ENCODE measurements at places on chromosomes 12 and 14.
A peak's percentile ranks its signal among the peaks of the same experiment; 100 is the strongest.

DNA sequence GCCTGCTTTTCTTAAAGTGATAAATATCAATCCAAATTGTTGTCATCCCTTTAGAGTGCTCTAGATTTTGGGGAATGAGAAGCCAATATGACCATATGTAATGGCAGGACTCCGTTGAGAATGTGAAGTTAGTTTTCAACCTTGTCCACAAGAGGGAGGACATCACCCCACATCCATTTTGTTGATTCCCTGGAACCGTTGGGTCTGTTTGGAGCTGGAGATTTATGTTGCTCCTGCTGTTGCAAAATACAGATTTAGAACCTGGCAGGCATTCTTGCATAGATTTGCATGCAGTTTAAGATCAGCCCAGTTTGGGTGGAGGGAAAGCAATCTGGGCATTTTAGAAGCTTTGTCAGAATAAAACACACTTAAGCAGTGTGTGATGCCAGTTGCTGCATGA, 620.1 kb downstream of the NRXN3 start:
- no peak for DNase-seq

GRCh38 chr12:38886931-38887330, 18.5 kb downstream of the CPNE8 start:
- DNase-seq, result no peak

- DNase-seq, result no peak
Measured at GRCh38 chr14:76957224-76957891, 71.2 kb downstream of the IRF2BPL start.

DNA sequence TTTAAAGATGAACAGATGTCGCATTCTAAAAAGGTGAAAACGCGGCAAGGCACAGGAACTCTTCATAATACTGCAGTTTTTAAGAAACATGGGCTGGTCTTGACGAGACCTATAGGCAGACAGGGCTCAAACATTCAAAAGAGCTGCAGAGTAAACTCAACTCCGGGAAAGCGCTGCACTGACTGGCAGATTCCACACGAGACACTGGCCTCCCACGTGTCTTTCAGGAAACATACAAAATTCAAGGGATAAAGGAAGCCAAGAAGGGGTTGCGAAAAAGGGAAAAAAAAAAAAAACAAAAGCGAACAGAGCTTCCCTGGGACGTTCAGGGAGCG, 614 bp upstream of the ARF6 start:
- no peak for DNase-seq

DNA sequence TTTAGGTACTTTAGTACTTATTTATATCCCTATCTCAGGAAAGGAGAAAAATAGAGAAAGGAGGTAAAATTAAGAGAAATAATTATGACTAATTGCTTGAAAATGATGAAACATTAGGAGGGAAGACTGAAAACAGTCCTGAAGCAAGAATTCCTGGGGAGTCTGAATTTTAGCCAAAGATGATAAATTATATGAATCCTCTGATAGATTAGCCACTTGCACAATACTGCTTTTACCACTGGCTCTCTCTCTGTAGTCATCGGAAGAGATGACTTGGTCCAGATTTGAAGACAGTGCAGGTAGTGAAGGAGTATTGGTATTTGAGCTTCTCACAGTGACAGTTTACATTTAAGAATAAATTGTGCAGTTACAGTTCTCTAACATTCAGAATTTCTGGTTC, 83.8 kb upstream of the CLEC14A start:
- peak; percentile 52 for DNase-seq

DNA sequence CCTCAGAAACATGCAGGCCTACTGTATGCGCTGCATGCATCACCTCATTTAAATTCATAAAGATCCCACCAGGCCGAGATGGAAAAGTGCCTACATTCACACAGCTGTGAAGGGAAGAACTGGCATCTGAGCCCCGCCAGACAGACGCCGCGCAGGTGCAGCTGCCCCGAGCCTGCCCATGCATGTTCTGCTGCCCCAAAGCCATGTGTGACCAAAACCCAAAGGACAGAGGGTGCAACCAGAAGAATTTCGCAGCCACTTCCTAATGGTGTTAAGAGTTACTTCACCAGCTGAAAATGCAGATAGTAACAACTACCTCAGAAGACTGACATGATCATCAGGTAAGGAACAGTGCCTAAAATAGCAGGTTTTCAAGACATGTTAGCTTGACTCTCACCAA, 13.5 kb upstream of the KRT8 start:
- no peak for DNase-seq

- no peak for DNase-seq
Measured at GRCh38 chr12:87253157-87253556, 776.0 kb downstream of the C12orf50 start.

GRCh38 chr12:118354903-118355302, 17.8 kb downstream of the TAOK3 start:
- no peak for DNase-seq

Data from HS-5 (cell line).